ENCODE measurements at places on chromosomes 16 and 17.

DNA sequence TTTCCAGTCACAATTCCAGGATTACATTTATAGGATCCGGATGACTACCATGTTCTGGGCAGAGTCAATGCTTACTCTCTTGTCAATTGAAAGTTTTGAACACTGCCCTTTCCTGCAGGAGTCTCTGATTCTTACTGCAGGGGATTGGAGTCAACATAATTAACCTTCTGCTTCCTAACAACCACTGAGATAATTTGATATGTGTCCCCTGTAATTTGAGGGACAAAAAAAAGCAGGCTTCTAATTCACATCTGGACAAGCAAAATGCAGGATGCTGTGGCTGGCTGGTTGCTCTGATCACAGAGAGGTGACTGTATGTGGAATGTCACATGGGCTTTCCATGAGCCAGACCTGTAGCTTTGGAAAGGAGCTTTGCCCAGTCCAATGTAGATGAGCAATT lies 54.9 kb downstream of the PMP22 start:
- DNase-seq = no peak

DNA sequence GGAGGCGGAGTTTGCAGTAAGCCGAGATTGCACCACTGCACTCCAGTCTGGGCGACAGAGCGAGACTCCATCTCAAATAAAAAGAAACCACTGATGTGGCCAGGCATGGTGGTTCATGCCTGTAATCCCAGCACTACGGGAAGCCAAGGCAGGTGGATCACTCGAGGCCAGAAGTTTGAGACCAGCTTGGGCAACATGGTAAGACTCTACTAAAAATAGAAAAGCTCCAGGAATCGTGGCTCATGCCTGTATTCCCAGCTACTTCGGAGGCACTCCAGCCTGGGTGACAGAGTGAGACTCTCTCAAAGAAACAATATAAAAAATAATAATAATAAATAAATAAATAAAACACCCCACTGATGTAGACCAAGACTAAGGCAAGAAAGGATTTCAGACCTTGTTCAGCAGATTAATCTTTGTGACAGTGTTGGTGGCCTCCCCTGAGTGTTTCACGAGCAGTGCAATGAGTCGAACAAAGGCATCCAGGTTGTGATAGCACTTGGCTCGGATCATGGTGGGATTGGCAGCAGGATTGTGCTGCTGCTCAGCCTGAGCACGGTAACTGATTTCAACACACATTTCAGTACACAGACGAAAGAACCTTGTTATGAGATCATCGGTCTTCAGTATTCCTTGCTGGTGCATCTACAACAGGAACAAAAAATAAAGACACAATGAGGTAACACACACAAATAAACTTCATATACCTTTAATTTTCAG lies 18.6 kb downstream of the SETD6 start:
- no peak for DNase-seq

DNA sequence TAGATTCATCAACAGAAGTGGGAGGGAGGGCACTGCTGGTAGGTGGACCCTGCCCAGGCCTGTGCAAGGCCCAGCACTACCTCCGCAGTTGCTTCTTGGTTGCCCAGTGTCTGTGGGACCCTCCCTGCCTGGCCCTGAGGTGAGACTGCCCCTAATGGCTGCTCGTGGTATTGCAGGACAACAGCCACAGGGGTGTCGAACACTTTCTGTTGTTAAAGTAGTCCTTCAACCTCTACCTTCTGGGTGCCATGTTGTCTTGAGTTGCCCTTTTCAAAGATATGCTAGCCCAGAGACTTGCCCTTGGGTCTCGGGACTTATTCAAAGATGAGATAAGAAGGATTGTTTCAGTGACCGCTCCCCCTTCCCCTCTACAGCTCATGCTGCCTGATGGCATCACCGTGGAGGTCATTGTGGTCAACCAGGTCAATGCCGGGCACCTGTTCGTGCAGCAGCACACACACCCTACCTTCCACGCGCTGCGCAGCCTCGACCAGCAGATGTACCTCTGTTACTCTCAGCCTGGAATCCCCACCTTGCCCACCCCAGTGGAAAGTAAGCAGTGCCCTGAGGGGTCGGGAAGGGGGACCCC lies 29.1 kb downstream of the AKAP1 start:
- peak; percentile 47 for DNase-seq

DNA sequence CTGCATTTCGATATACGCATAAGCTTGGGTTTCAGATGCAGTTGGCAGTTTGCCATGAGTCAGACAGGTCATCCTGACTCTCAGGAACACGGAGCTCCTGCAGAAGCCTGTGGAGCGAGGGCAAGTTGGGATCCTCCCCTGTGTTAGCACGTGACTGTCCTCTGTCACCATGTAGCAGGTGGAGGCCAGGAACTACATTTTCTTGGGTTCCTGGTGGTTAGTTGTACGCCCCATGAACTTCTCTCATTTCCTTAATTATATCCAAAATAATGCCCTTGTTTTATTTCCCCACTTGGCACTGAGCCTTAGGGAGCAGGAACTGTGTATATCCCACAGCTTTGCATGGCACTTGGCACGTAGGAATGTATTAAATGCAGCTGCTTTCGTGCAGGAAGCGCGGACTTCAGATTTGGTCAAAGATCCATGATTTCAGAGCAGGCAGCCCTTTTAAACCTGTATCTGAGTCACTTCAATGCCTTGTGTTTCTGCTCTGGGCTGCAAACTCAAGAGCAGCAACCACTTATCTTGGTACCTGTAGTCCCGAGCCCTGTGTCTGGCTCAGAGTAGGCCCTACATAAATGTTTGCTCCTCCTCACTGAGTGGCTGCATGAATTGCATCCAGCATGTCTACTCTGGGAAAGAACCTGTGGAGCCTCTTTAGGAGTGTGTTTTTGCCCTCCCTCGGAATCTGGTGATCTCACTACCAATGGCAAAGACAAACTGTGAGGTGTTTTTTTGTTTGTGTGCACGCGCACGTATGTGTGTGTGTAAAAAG lies 428.4 kb downstream of the MAF start:
- no peak for DNase-seq

DNA sequence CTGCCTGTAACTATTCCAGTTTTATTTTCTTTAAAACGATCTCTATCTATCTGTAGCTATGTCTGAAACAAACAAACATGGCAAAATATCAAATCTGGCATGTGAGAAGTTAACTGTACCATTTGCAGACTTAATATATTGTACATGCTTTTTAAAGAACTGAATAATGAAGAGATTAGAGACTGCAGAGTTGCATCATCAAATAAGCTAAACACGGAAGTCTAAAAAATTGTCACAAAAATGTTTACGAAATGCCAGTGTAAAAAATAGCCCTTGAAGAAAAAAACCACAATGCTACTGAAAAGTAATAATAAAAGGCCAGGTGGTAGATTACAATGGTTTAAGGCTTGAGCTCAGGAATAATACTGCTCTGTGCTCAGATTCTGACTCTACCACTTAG lies 43.1 kb downstream of the HS3ST3A1 start:
- no peak for DNase-seq

DNA sequence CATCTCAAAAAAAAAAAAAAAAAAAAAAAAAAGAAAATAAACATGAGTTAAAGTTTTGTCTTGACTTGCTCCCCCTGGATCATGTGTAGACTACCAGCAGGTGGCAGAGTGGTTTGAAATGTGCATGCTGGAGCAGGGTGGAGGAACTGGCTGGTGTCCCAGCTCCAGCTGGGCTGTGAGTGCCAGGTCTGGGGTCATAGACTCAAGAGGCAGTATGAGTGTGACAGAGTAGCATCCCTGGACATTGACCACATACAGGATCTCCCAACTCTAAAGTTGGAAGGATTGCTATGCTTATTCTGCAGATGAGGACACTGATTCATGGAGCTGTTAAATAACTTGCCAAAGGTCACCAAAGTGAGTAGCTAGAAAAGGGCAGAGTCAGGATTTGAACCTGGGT lies 198.0 kb upstream of the MPHOSPH6 start:
- DNase-seq = no peak

- no peak for DNase-seq
These were observed 12.3 kb downstream of the KANSL1 start for GRCh38 chr17:46180892-46181274.

- DNase-seq = no peak
These were observed 1.6 kb downstream of the FLOT2 start for GRCh38 chr17:28895794-28896447.

GRCh38 chr16:30876867-30877266 lies 17.0 kb downstream of the BCL7C start:
- no peak for DNase-seq

DNA sequence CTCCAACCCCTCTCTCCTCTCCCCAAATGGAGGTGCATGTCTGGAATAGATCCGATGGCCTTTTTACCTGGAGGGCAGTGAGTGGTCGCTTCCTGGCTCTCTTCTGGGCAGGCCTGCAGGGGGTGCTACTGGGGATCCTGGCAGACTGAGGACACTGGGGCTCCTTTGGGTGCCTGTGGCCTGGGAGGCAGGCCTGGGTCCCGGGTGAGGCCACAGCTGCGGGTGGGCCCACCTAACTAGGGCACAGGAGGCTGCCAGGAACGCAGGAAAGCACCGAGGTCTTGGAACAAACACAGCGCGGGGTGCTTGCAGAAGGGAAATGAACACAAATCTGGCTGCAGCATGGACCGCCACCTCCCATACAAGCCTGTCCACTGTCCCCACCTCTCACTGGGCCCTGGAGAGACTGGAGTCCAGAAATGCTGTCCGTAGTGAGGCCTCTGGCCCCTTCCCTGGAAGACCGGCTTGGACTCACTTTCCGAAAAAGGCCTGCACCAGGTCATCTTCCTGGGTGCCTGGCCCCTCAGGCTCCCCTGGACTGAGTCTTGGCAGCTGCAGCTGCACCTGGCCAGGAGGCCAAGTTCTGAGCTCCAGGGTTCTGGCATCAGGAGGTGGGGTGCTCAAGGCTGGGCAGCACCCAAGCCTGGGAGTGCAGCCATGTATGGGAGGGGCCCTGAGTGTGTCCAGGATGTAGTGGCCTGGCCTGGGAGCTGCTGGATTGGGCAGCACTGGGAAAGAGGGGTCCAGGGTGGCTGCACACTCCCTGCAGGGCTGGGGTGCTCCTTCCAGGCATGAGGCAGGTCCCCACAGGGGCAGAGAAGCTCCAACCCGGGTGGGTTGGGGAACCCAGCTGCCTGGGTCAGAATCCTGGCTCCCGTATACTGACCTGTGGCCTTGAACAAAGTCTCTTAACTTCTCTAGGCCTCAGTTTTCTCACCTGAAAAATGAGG lies 195.1 kb downstream of the IRF8 start:
- no peak for DNase-seq

DNA sequence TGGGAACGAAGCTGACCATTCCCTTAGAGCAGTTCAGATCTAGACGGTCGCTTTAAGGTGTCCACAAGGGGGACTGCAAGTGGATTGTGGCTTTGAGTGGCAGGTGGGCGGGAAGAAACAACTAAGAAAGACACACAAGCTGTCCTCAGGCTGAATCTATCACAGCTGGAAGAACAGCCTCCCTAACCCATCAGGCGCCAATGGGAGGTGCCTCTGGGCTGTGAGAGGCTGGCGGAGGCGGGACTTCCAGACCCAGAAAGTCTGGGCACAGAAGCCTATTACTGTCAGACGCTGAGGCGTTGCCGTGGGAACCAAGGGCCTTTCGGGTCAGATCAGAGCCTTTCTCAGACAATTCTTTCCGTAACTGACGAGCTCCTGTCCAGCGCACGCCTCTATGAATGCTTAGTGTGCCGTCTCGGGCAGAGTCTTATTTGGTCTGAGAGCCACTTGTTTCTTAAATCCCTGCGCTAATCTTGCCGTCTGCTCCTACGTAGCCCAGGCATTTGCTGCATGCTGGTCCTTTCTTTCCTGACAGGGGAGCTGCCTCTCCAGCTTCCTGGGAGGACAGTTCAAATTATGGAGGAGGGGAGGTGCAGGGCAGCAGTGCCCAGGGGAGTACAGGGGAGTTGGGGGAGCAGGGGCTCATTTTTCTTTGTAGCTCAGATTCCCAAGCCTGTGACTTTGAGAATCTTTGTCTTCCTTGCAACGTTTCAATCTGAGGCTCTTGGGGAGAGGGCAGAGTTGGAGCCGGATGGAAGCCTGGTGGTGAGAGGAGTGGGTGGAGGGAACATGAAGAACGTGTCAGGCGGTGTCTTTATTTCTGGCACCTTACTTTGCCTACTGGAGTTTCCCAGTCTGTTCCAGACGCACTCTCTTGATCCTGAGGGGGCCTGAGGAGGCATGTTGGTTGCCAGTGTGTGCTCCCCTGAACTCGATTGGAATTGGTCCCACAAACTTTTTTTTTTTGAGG lies 618.7 kb downstream of the KCNJ18 start:
- no peak for DNase-seq

GRCh38 chr16:49282690-49283375 lies 1.2 kb upstream of the CBLN1 start:
- no peak for DNase-seq

DNA sequence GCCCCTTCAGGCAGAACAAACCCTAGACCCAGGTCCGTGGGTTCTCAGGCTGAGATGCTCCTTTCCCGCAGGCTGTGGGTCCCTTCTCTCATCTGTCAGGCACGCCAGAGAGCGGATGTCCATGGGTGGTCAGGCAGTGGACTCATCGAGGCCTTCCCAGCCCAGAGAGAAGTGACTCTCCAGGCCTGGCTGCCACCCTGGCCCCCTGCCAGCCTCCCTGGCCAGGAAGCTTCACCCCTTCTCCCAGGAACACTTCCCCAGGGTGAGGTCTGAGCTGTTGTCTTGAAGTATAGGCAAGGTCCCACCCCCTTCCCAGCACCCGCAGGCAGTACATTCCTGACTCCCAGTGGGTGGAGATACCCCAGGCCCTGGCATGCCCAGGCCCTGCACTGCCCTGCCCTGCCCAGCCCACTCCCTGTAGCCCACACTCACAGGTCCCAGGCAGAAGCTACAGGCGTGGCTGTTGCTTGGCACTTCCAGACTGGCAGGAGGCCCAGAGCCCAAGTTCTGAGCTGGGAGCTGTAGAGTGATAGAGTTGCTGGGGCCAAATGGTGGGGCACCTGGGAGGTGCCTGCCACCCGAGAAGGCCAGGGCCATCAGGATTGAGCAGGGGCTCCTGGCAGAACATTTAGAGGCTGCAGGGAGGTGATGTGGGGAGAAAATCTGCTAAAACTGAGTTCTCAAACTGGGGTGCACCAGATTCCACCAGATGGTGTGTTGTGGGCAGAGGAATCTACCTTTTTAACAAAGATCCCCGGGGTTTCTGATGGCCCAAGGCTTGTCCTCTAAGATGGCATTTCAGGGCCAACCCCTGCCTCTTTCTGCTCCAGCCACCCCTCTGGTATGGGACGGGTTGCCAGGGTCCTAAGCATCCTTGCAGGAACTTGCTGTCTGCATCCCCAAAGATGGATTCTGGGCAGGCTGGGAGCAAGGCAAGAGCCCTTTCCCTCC lies 6.7 kb downstream of the ITGA3 start:
- no peak for DNase-seq

GRCh38 chr17:47368262-47368661 lies 44.5 kb downstream of the EFCAB13 start:
- no peak for DNase-seq

Data from activated T-cell treated with anti-CD3 and anti-CD28 coated beads for 48 hours (primary cell).